Activated CD4-positive, alpha-beta T cell treated with anti-CD3 and anti-CD28 coated beads, Interleukin-2, Interleukin-6, amounts not matched to agents 100 ng/mL and 50 ng/mL, durations not matched to agents 16 hours and 8 hours (primary cell): ENCODE measurements at places on chromosomes 16 and 17.

DNA sequence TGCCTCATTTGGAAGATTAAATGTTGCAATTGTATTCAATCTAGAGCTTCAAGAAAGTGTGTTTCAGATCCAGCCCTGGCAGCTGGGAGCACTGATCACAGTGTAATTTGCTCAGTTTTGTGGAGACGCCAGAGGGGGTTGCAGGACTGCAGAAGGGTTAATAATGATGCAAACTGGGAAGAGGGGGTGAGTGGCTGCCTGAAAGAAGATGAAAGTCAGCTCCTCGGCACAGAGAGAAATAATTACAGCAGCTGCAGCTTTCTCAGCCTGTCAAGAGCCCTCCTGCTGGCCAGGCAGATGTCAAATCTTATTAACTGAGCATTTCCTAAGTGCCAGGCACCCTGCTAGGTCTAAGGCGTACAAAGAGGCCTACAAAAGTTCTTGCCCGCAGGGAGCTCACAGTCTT, 97.7 kb downstream of the ZNF18 start:
- no peak for DNase-seq

- no peak for DNase-seq
These were observed 78.4 kb upstream of the NKD1 start for GRCh38 chr16:50469744-50470321.

DNA sequence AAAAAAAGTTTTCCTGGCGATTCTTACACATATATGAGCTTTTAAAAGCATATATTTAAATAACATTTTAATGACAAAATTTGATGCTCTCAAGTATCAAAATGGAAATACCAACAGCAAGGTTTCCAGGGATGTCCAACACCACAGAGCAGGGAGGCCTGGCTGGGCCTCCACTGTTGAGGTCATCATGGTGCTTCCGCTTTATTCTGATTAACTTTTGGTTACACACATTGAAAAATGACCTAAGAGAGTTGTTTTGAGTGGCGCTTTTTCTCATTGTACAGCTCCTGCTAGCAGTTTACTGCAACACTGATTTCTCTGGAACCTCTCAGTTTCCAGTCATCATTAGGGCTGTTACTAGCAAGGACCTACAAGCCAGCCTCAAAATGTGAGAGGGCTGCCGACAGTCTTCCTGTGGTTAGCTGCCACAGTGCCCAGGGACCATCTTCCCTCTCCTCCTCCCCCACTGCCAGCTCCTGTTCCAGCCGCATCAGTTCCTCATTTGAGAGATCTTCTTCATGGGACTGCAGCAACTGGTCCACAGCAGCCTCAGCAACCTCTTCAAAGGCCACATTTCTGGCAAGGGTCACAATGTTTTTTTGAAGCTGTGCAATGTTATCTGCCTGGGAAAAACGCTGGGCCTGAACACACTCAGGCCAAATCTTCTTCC, 21.3 kb downstream of the DEF8 start:
- no peak for DNase-seq

DNA sequence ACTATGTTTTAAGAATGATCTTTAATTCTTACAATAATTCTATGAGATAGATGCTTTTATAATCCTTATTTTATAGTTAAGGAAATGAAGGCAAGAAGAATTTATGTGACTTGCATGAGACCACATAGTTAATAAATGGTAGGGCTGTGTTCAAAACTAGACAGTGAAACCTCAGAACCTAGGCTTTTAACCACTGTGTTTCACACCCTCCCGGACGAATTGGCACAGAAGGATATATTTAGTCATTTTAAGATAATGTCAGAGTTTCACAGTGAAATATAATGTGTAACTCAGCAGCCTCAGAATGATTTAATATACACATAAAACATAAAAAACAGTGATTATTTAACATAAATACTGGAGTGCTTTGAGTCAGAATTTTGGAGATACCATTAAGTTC, 57.0 kb downstream of the NSRP1 start:
- DNase-seq: peak; percentile 81

DNA sequence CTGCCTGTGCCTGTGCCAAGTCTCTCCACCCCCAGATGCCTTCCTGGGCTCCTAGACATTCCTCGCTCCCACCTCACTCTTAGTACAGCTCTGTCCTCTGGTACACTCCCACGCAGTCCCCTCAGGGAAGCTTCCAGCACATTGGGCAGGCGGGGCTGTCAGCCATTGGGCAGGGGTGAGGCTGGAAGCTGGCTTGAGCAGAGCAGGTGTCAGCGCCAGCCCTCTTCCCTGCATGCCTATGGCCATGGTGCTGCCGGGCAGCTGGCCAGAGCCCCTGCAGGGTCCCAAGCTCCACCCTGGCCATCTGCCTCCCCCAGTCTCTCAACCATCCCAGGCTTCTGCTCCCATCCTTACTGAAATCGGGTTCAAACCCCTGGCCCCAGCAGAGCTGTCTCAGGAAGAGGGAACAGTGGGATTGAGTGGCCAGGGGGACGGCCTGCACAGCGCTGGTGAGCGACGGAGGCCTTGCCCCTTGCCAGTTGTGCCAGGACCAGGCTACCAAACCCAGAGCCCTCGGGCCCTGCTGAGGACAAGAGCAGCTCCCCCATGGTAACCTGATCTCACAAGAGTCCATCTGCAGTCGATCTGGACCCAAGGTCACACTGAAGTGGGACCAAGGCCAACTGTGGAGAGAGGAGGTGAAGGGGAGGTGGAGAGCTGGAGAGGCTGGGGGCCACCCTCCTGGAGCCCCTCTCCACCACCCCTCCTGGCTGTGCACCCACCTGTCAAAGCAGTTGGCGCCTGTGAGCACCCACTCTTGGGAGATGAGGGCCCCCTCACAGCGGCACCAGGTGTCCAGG, 2.4 kb upstream of the B9D1 start:
- DNase-seq: no peak

DNA sequence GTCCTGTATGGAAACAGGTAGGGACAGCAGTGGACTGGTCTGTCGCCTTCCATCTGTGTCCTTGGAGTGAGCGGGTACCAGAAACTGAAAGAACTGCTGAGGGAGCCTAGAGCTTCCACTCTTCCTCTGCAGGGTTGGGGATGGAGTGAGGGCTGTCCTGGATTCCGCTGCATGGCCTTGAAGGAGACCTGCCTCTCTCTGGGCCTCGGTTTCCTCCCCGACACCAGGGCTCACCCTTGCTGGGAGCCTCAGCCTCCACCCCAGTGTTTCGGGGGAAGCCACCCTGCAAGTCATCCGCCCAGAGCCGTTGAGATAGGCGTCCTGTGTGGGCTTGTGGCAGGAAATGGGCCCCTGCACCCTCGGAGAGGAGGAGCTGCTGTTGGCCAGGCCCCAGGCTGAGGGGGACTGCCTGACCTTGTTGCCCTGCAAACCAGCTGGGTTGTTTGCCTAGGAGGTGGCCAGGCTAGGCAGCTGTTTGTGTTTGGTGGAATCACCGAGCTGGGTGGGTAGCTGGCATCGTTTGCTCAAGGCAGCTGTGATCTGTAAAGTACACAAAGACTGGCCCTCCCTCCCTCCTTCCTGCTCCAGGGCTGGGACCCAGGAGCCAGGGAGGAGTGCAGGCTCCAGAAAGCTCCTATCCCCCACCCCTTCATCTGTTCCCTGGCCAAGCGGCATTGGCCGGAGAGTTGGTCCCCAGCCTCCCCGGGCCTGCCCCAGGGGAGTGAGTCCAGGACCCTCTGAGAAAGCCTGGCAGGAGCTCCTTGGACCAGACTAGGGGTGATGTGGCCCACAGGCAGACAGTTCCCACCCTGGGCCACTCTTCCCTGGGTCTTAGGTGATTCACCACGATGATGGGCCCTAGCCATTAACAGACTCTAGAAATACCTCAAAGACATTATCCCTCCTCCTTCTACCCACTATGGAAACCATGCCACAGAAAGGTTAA, 1.3 kb downstream of the RAB37 start:
- DNase-seq: peak; percentile 93

DNA sequence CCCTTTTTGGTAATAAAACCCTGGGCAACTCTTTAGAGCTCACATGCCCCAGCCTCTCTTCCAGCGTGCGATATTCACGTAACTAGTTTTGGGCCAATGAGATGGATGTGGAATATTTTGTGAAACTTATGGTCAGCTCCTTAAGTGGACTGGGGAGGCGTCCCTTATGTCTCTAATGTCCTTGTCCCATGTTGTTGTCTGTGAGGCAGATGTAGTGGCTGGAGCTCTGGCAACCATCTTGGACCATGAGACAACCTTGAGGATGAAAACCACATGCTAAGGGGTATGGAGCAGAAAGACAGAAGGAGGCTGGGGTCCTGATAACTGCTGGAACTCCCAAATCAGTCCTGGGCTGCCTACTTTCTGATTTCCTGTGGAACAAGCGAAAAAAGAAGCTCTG, 31.4 kb upstream of the GPRC5B start:
- no peak for DNase-seq

- DNase-seq: no peak
These were observed 55.8 kb downstream of the BPTF start for GRCh38 chr17:67881083-67881482.

GRCh38 chr16:49809561-49809960, 46.4 kb downstream of the ZNF423 start:
- no peak for DNase-seq

GRCh38 chr16:66910175-66910940, 8.3 kb downstream of the CDH16 start:
- DNase-seq: no peak

DNA sequence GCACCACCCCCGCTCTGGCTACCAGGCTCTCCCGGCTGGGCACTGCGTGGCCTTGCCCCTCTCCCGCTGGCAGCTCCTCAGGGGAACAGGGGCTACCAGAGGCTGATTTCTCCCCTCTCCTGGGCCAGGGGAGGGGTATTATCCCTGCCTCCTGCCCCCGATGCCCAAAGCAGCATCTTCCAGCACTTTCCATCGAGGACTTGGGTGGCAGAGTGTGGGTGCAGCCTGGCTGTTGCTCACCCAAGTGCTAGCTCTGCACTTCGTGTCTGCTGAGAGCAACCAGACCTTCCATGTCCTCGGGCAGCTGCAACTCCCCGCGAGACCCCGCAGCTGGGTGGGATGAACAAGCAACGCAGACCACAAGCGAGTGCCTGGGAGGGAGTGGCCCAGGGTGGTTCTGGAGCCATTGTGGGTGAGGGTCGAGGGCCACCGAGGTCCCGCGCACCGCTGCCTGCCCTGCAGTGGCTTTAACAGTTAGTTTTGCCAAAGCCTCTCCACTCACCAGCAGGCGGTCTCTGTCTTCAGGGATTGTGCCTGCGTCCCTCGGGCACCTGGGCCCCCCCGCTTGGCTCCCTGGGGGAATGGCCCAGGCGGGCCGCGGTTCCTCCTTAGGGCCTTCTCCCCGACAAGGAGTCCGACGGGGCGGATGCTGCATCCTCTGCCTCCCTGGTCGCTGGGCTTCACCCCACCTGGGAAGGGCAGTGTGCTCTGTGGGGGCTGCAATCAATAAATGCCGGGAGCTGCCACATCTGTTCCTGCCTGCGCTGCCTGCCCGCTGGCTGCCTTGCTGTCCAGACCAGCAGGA, 8.4 kb downstream of the SLC25A10 start:
- no peak for DNase-seq

- DNase-seq: no peak
These were observed 30.0 kb downstream of the MYO18A start for GRCh38 chr17:29150161-29150560.

DNA sequence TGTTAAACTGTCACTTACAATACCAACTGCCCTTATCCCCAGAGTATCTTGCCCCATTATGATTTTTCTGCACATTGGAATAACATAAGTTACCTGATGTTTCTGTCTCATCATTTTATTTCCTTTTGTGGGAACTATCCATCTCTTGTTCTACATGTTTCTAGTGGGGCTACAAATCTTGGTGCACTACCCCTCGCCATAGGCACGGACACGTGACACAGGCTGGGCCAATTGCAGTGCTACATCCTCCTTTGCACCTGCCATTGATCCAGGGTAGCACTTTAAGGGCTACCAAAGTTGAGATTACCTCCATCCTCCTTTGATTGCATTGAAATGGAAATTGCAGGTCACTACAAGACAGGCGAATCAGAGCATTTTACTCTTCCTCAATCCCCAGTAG, 14.2 kb upstream of the SYT17 start:
- peak; percentile 21 for DNase-seq

DNA sequence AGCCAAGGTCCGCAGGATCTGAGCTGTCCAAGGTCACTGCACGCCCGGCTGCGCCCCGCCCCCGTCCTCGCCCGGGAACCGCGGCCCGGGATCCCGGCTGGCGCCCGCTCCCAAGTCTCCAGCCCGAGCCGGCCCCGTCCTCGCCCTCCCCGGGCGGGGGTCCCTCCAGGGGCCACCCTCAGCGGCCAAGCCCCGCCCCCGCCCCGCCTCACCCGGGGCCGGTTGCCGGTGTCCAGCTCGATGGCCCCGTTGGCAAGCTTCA, 216 bp downstream of the VPS9D1 start:
- no peak for DNase-seq

DNA sequence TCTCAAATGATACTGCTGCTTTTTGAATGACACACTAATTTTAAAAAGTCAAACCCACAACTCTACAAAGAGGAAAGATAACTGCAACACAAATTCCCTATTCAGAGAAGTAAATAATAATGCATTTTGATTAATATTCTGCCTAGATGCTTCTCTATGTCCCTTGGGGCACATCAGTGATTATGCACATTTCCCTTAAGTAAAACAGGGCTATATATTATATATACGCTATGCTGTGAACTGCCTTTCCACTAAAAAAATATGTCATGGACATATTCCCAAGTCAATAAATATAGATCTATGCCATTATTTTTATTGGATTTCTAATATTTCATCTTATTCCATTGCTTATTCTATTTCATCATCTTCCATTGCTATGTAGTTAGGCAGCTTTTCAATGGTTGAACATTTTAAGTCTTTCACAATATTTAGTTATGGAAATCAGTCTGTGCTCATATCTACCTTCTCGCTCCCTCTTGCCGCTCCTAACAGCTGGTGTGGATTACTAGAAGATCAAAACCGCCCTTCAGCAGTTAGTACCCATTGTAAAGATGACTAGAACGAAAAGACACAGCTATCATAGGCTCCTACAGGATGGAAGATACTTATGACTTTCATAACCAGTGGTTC, 468.2 kb upstream of the GOT2 start:
- DNase-seq: no peak

GRCh38 chr17:4163951-4164350, 21.0 kb downstream of the CYB5D2 start:
- DNase-seq: no peak

GRCh38 chr17:63700528-63701455, 867 bp upstream of the LIMD2 start:
- peak; percentile 66 for DNase-seq

DNA sequence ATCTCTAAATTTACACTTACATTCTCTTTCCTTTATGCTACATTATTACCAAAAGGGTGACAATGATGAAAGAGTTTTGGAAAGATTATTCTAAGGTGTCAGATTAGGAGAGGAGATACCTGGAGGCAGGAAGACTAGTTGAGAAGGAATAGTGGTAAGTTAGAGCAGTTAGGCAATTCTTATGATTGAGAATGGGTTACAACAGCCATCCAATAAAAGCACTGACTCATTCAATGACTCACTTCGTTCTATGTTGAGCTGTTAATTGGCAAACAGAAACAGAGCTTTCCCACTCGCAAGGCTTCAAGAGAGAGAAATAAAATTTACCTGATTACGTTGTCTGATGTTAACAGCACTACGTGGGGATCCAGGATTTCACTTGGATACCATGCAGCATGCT, 5.8 kb downstream of the NUP88 start:
- DNase-seq: peak; percentile 47
